ENCODE measurements at places on chromosomes 1 and 21.

DNA sequence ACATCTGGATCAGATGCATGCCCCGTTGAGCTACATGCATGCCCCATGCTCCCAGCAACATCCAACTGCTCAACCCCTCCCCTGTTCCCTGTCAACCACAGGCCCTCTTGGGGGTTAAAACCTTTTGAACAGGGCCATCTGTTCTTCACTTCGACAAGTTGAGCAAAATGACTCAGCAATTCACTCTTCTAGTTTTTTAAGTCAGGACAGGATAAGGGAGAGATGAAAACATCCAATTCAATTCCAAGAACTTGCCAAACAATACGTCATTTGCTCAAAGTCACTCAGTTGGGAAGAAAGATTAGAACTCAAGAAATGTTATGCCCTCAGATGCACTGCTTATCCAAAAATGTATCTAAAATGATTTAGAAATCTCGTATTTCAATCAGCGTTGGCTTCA is 46.1 kb upstream of the MTF2 start:
- DNase-seq, result no peak

DNA sequence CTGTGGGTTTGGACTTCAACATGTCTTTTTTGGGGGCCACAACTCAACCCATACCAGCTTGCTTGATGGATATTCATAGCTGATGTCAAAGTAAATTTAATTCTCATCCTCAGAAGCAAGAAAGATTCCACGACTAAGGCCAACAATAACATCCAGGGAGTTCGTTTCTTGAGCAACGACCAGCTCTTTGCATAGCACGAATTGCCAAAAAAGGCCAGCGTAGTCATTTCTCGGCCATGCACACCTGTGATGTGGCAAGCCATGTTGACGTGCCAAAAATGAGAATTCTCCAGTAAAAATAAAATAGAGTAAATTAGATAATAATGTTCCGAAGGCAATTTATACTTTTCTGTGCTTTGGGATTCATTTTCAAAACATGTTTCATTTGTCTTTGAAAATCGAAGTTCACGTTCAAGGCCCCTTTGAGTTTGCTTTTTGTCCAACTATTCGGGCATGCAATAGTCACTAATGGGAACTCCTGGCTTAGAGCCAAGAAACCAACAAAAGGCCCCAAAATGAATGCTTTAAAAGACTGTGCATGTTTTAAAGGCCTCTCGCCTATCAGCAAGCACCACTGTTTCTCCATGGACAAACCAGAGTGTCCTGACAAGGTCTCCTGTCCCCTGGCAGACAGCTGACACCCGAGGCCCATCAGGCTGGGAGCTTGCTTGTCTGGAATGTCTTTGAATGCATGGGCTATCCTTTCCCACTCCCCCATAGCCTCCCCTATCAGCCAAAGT is 14.4 kb upstream of the IGSF5 start:
- no peak for DNase-seq

GRCh38 chr1:163361123-163361934 is 39.6 kb downstream of the NUF2 start:
- DNase-seq, result no peak

DNA sequence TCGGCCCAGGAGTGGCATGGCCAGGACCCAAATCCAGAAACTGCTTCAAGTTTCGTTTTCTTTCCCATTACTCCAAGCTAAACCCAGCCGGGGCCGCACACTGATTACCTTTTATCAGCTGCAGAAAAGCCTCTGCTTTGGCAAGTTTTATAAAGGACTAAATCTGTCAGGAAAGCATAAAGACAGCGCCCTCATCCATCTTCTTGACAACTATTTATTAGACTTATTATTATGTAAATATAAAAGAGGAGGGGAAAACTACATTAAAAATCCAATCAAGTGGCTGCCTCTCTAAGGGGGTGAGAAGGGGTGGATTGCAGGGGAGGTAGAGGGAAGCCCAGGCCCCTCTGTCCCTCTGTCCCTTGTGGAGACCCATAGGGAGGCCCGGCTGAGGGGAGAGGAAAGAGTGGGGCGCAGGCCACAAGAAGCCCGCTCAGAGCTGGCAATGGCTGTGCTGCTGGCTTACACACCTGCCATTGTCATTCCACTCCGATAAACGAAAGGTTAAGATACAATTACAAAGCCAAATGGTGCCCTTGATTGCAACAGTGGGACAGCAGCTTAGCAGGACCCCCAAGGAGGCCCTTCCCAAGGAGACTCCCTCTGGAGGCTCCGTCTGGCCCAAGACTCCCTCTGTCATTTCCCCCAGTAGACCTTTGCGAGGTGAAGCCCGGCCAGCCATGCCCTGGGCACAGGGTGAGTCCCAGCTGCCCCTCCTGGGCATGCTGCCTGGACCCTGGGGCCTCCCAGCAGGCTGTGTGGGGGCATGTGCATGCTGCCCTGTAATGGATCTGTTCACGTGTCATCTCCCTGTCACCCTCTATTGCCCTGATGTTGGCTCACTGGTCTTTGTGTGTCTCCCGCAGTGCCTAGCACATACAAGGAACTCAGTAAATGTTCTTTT is 45.4 kb downstream of the KCND3 start:
- DNase-seq, result no peak

GRCh38 chr1:3535732-3536131 is 75.6 kb downstream of the MEGF6 start:
- DNase-seq, result no peak

GRCh38 chr21:15421947-15422346 is 307.8 kb upstream of the USP25 start:
- DNase-seq, result no peak

GRCh38 chr1:78840453-78841271 is 165.9 kb downstream of the ADGRL4 start:
- no peak for DNase-seq

GRCh38 chr1:47418681-47419325 is 2.7 kb downstream of the FOXE3 start:
- no peak for DNase-seq

DNA sequence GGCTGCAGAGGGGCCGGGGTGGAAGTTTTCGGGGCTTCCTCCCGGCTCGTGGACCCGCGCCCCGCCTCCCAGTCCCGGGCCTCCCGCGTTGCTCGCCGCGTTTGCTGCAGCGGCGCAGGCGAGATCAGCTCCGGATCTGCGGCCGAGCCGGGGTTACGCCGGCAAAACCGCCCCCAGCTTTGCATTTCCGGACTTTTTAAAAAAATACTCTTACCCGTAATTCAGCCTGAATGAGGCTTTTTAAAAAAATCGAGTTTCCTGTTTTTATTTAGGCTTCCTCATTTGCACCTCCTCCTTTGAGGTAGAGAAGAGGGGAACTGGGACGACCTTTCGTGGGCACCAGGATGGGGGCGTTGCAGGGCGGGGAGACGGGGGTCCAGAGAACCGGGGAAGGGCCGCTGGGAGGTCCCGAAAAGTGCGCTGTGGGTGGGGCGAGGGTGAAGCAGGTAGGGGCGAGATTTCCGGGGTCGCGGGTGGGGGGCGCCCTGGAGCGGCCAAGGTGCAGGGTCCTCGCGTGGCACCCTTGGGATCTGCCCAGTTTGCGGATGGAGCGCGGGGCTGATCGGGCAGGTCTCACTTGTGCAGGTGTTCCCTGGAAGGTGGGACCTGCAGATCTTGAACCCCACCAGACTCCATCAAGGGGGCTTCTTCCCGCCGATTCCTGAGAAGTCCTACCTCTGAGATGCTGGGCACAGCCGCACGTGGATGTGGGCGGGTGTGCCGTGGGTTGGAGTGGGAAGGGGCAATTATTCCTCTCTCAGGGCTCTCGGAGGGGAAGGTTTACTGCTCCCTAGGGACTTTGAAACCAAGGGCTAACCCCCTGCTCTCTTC is 1.1 kb downstream of the PIK3CD start:
- DNase-seq, result no peak

Data from activated CD8-positive, alpha-beta memory T cell treated with anti-CD3 and anti-CD28 coated beads for 48 hours (primary cell).